ENCODE measurements at places on chromosomes 16 and 17.

DNA sequence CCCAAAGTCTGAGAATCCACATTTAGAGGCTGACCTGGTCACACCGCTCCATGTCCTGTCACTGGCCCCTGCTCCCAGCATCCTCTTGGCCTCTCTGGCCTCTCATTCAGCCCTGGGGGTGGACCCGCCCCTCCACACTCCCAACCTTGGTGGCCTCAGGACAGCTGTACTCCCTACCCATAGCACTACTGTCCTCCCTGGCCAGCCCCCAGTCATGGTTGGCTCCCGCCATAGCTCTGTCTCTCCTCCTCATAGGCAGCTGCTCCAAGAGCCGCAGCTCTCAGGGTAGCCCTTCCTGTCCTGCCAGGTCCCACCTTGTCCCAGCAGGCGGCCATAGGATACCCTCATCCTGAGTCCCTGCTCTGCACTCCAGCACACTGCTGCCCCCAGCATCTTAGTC is 38.0 kb upstream of the PHB1 start:
- no peak for DNase-seq

- no peak for DNase-seq
Measured at GRCh38 chr16:49619811-49620157, 236.1 kb downstream of the ZNF423 start.

- no peak for DNase-seq
Measured at GRCh38 chr16:85363881-85364280, 249.2 kb upstream of the GSE1 start.

- no peak for DNase-seq
Measured at GRCh38 chr16:89460556-89460955, 29.8 kb downstream of the ANKRD11 start.

DNA sequence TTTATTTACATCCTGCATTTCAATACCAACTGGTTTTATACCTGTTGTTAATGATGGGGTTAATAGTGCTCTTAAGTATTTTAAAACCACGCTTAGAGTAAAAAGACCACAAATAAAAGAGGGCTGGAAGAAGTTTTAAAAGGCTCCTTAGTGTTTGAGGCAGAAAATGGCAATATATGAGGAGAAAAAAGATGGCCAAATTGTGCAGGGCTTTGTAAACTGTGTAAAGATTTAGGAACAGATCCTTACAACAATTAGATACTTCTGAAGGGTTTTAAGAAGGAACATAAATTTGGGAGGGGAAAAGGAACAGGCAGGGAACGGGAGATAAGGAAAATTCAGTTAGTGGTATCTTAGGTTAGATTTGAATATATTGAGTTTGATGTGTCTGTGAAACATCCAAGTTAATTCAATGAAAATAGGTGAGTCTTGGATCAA is 12.7 kb downstream of the CDC27 start:
- no peak for DNase-seq

Measured in memory B cell (primary cell).